ENCODE measurements at places on chromosomes 13 and 19.

- DNase-seq = no peak
These were observed 28.7 kb downstream of the CAPN12 start for GRCh38 chr19:38715555-38715954.

DNA sequence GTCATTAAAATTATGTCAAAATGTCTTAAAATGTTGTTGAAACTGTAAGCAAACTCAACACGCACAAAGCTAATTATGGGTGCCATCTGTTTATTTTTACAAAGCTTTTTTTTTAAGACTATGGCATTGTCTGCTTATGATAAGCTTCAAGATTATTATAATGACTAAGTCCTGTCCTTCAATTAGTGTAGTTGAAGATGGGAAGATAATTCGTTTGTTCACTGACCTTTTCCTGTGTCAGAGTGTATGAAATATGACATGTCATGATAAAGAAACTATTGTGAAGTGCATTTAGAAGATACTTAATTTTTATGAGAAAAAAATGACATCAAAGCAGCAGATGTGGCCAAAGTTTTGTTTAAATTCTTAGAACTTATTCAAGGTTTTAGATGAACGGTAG lies 211.3 kb downstream of the PCCA start:
- no peak for DNase-seq

DNA sequence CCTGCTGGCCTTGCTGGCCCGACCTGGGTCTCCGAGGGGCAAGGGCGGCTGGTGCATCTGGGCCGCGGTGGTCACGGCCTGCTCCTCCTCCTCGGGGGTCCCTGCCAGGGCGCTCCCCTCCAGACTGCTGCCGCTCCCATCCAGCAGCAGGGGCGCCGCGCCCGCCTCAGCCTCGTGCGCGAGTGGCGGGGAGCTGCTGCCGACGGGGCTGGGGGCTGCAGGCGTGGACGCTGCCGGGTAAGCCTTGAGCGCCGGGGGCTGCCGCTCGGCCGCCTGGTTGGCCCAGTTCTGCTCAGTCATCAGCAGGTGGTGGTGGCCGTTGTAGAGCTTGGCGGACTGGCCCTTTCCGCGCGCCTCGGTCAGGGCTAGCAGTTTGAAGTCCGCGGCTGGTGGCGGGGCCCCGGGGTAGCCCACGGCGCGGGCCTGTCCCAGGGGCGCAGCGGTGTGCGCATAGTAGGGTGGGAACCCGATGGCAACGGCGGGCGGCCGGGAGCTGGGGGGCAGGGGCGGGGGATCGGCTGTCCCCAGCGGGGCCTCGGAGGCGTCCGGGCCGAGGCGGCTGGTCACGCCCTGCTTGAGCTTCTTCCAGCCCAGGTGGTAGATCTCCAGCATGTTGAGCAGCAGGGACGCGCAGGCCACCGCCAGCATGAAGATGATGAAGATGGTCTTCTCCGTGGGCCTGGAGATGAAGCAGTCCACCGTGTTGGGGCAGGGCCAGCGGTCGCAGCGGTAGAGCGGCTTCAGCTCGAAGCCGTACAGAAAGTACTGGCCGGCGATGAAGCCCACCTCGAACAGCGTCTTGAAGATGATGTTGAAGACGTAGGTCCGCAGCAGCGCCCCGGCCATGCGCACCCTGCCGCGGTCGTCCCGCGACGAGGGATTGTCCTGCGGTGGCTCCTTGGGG lies 18.6 kb downstream of the GJA3 start:
- no peak for DNase-seq

DNA sequence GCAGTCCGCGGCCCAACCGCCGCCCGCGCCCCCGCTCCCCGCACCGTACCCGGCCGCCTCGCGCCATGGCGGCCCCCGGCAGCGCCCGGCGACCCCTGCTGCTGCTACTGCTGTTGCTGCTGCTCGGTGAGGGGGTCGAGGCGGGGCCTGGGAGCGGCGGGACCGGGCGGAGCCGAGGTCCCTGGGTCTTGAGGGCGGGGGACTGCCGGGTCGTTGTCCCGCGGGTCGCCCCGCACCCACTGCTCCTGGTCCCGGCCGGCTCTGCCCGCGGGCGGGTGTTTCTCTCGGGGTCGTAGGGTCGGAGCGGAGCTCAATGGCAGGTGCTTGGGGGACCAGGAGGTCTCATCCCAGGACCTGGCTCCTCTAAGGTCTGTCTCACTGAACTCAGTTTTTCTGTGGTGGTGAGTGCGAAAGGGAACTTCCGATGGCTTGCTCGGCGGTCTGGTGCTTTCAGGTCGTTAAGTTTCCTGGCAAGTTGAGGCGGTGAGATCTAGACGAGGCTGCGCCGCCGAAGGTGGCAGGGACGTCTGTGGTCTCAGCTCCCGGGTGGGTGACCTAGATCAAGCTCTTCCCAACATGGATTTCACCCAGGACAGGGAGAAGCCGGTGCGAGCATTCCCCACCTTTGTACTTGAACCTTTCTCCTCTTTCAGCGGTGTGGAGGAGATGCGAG lies 467 bp downstream of the LAMP1 start:
- DNase-seq = no peak

- peak; percentile 69 for DNase-seq
These were observed 7.4 kb downstream of the PTOV1 start for GRCh38 chr19:49858088-49858985.

- DNase-seq = no peak
These were observed 64.4 kb downstream of the POSTN start for GRCh38 chr13:37534181-37534580.

DNA sequence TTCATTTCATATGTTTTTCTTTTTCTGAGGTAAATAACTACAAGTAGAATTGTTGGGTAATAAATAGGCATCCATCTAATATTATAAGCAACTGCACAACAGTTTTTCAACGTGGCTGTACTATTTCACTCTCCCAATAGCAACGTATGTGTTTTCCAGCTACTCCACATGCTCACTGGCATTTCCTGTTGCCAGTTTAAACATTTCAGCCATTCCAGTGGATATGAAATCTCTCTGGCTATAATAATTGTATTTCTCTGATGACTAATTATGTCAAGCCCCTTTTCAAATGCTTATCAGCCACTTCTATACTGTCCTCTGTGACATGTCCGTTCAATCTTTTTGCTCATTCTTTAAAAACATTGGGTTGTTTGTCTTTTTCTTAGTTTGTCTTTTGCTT lies 26.8 kb upstream of the ALOX5AP start:
- DNase-seq = no peak

DNA sequence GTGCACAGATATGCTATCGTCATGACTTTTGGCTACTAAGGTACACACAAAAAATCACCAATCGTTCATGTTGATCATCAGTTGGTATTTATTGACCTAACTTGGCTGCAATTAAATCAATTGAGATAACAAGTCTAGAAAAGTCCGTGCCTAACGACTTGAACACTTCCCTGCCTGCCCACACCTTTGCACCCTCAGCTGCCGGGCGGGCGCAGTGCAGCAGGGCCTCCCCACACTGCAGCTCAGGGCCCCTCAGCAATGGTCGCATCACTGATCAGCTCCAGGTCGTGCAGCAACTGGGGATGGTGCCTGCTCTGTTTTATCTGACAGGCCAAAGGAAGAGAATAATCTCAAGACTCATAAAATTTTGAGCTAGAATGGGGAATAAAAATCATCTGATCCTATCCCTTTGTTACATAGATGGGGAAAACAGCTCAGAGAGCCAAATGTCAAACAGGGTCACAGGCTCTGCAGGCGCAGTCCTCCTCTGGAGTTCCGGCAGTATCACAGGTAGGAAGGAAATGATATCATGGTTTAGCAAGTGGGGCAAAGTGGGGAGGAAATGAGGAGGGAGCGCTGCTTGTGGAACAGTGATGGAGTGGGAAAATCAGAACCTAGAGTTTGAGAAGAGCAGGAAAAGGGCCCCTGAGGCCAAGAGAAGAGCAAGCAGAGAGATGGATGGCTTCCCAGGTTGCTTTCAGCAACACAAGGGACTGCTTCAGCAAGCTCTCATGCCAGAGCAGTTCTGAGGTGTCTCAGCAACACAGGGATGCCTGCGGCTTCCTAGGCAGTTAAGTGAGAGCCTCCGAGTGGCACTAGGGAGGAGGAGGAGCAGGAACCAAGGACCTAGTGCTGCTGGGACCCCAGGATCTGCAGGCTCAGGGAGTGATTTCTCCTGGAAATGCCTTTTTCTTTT lies 57.5 kb downstream of the SLC7A1 start:
- no peak for DNase-seq

DNA sequence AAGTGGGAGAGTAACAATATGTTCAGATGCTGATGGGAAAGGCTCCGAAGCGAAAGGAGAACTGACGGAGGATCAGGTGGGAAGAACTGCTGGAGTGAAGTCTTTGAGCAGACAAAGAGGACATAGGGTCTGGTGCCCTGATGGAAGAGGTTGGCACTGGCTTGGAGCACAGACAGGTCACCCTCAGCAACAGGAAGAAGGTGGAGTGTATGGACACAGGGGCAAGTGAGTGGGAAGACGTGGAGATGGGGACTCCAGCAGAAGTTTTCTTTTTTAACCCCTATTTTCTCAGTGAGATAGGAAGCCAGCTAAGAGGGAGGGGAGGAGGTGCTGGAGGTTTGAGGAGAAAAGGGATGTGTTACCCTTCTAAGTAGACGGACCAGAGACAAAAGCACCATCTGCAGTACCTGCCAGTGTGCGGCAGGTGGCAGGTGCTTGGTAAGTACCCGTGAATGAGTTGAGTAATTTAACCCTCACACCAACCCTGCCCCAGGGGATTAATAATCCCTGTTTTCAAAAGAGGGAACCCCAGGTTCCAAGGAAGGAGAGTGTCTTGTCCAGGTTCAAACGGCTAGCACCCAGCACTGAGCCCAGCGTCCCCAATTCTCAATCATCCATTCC lies 11.2 kb downstream of the HAS1 start:
- no peak for DNase-seq

- DNase-seq = peak; percentile 63
These were observed 806 bp upstream of the ZNF837 start for GRCh38 chr19:58381460-58382212.

- DNase-seq = no peak
These were observed 333.9 kb downstream of the RFC3 start for GRCh38 chr13:34151885-34152284.

- DNase-seq = no peak
These were observed 19.7 kb downstream of the MED26 start for GRCh38 chr19:16608290-16608739.

GRCh38 chr19:16222806-16223205 lies 25.1 kb downstream of the AP1M1 start:
- DNase-seq = no peak

DNA sequence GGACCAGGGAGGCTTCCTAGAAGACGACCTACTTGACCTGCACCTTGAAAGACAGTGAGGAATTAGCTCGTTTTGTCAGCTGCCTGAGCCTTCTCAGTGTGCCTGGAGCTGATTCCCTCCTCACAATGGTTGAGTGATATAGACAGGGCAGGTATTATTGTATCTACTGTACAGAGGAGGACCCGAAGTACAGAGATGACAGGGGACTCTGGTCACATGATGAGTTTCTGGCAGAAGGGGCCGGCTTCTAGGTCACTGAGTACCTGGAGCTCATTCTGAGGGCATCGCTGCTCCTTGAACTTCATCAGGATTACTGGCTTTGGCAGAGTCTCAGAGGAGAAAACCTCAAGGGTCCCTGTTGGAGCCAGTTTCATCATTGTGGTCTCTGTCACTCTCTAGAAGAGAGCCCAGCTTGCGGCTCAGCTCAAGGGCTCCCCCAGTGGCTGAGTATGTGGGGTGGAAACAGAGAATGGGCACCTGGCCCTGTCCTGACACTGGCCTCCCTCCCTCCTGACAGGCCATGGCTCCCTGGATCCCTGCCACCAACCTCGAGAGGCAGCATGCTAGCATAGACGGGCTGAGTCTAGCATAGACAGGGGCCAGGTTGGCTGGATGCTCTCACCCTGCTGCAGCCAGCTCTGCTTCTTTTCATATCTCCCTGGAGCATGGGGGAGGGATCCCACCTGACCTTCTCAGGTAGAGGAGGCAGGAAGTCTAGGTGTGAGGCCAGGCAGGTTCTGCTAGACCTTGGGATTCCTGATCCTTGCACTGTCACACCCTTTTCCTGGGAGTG lies 38.7 kb downstream of the NFIX start:
- DNase-seq = peak; percentile 84

Measured in sciatic nerve (tissue), 2 donors.